Stimulated activated CD8-positive, alpha-beta memory T cell treated with anti-CD3 and anti-CD28 coated beads, Interleukin-4, amount 100 ng/mL, for 1 hour (primary cell): ENCODE measurements at places on chromosomes 11 and 22.

DNA sequence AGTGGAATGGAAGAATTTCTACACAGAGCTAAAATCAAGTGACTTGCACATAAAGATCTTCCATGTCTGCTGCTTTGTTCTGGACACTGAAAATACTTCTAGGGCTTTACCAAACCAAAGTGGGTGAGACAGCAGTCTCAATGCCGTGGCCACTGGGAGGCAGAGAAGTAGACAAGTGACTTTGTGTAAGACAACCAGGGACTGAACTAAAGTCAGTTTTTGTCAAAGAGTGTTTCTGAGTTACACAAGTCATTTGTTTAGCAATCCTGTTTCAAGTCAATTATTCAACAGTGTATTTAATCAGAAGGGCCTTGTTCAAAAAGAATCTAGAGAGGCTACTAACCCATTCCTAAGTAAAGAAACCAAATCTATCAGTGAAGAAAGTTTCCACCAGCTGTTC lies 46.6 kb downstream of the TCP11L1 start:
- DNase-seq, result no peak

DNA sequence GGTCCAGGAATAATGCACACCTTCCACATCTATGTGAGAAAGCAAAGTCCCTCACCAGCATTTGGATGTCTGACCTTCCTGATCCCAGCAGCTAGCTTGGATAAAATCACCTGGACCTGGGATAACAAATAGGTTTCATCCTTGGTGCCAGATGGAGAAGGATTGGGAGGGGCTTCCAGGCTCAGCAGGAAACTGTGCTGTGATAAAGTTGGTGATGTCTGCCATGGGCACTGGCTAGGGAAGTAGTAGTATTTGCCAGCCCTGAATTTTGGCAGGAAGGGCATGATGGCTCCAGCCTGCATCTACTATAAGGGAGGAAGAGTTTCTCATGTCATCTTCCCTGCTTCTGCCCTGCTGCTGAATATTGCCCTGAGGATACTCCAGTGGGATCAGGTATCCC lies 37.5 kb downstream of the C11orf91 start:
- no peak for DNase-seq

- no peak for DNase-seq
Observed at GRCh38 chr22:29310065-29310862, 3.8 kb downstream of the GAS2L1 start.

DNA sequence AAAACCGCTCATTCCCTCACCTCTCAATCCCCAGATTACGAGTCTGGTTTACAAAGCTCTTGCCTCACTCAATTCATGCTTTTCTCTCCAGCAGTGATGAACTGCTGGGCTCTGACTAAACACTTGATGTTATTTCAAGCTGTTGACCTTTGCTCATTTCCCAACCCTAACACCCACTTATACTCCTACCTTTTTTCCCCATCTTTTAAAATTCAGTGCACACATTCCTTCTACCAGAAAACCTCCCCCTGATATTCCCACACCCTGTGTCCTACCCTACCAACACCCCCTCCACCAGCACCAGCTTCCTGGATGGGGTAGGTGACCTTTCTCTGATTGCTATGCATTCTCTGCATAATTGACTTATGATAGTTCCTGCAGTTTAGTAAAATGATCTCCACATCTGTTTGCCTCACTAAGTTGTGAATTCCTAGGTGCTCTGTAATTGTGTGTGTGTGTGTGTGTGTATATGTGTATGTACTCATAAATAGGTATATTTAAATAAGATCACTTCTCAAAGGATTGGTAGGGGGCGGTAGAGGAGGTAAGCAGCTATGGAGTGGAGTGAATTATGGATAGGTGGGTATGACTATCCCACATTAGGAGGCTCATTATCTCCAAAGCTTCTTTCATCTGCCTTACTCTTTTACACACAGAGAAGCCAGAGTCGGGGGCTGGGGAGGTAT lies 842 bp downstream of the HEPACAM start:
- DNase-seq, result no peak

DNA sequence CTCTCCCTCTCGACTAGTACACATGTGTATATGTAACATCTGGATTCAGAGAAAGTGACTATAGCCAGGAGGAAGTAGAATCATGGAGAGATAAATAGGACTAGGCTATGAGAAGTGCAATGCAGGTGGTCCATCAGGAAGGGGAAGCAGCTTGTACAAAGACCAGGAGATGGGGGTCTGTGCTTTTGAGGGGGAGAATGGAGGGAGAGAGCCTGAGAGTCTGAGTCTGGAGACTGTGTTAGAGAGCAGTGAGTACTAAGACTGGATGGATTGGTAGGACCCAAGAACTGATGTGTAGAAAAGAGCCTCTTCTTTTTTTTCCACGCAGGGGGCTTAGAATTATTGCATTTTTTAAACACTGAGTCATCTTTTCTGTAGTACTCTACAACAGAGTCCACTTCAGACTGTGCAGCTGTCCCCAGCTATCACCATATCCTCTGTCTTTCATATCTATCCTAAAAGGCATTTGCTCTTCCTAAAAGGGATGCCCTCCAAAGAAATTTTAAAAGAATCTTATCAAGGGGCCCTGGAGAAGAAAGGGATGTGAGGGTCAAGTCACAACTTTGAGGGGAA lies 80.4 kb downstream of the BDNF start:
- no peak for DNase-seq
